ENCODE measurements at places on chromosomes 7 and 10.

DNA sequence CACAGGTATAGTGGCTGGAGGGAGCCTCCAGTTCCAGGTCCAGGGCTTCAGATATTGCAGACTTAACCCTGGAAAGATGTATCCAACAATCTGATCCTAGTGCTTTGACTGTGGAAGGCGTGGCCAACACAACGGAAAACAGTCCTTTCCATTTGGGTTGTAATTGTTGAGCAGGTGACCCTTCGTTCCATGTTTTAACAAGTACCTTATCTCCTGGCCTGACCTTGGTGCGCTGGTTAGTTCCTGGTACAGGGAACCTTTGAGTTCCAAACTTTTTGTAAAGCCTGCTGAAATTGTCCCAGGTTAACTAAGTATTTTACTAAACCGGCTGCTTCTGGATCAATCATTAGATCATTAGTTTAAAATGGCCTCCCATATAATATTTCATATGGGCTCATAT lies 23.9 kb upstream of the GIMAP6 start:
- no peak for DNase-seq

DNA sequence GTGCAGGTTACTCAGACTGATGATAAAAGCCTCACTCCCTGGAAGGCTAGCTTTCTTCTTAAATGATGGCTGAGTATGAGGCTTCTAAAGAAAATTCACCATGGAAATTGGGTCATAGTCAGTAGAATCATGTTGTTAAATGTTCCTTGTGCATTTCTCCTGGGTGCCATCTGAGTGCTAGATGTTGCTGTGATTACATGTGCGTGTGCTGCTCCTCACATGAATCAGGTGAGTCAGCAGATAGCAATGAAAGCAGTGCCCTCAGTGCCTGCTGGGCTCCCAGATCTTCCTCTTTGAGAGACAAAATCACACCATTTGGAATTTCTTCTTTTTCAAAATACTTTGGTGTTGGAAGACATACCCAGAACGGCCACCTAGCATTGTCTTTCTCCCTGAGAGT lies 331.7 kb downstream of the XPNPEP1 start:
- no peak for DNase-seq

DNA sequence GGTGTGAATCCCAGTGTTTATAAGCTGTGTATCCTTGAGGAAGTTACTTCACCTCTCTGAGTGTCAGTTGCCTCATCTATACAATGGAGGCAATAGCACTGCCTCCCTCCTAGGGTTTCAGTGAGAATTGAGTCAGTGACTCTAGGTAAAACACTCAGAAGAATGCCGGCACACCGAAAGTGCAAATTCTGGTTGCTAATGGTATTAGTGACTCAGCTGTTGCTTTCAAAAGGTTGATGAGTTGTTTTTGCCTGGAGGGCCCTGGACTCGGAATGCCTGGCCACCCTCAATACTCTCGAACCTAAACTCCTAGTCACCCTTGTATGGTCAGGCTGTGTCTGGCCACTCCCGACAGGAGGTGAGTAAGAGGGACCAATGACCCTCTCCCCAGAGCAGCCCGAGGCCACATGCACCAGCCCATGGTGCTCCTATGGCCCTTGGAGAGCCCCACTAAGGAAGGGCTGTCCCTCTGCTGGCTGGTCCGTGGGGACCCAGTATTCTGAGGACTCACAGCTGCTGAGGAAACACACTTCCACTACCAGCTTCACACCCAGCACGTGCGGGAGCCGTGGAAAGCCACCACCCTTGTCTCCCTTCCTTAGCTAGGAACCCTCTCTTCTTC lies 60.2 kb downstream of the CALML3 start:
- DNase-seq, result no peak

GRCh38 chr7:123522066-123522465 lies 12.3 kb downstream of the IQUB start:
- no peak for DNase-seq

- DNase-seq, result no peak
These were observed 162.2 kb upstream of the BMPER start for GRCh38 chr7:33742999-33743587.

GRCh38 chr10:72218325-72218724 lies 2.2 kb upstream of the ASCC1 start:
- peak; percentile 73 for DNase-seq

DNA sequence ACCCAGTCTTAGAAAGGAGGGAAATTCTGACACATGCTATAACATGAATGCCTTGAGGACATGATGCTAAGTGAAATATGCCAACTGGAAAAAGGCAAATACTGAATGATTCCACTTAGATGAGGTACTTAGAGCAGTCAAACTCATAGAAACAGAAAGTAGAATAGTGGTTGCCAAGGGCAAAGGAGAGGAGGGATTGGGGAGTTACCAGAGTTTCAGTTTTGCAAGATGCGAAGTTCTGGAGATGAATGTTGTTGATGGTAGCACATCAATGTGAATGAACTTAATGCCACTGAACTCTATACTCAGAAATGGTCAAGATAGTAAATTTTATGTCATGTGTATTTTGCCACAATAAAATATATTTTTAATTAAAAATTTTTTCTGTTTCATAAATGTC lies 38.9 kb downstream of the DRGX start:
- no peak for DNase-seq

DNA sequence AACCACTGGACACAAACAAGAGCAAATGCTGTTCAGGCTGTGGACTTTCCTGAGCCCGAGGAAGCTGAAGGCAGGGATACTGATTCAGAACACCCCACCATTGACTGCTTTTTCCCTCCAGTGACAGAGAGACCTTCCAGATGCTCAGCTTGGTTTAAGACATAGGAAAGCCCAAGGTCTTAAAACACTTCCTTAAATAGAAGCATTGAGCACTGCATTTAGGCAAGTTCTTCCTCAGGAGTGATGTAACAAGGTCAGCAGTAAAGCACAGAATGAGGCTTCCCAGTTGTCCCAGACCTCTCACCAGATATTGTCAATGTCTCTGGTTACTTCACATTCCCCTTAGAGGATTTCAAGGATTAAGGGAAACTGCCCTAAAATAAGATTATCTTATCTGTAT lies 19.6 kb upstream of the CDCA7L start:
- DNase-seq, result no peak

GRCh38 chr7:134777908-134778580 lies 1.4 kb upstream of the CALD1 start:
- no peak for DNase-seq

GRCh38 chr7:45923290-45923689 lies 2.2 kb upstream of the IGFBP3 start:
- peak; percentile 26 for DNase-seq

- DNase-seq, result no peak
These were observed 27.7 kb downstream of the CPXM2 start for GRCh38 chr10:123863721-123864482.

DNA sequence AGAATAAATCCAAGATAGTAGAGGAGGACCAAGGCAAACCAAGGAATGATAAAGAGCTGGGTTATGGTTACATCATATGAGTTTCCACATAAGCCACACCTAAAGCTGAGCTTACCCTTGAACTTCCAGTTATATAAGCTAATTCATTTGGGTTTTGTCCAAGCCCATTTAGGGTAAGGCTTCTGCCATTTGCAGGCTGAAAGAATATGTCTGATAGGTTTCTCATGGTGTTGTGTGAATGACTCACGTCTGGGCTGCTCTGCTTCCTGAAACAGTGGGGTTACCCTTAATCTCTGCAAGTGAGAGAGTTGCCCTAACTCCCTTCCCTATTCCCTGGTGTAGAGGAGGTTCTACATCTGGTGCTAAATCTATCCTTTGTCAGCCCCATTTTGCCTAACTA lies 60.8 kb downstream of the PTTG1IP2 start:
- no peak for DNase-seq

Data from naive B cell (primary cell).